ENCODE measurements at places on chromosomes 12 and 14. TPM values are rescaled to one million over a fixed set of nuclear protein-coding genes. Genes with fewer than 3 reads are reported as not detected.

- no peak for DNase-seq
These were observed 115.8 kb downstream of the DICER1 start for GRCh38 chr14:95041477-95042020.

DNA sequence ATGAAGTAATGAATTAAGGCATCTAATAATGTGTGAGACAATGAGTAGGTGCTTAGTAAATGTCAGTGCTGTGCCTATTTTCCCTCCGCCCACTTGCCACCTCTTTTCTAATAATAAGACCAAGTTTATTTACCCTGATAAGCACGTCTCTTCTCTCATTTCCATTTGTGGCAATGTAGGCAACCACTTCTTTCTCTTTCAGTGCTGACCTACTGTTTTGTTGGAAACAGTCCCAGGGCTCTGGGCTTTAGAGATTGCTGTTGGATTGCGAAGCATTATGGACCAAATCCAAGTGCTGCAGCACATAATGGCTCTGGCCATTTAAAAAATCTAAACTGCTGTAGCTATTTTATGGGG, 141.3 kb upstream of the PLEKHG7 start:
- DNase-seq = peak; percentile 88

DNA sequence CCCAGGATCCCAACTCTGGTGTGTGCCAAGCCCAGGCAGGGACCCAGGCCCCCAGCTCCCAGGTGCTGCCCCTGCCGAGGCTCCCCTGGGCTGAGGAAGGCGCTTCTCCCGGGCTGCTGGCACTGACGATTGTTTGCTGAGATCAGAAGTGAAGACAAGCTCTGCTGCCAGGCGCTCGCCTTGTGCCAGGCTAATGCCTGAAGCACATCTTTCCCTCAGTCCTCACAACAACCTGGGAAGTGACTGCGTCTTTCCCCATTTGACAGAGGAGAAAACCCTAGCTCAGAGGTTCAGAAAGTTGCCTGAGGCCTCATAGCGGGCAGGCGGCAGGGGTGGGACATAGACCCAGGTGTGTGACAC, 36.8 kb downstream of the ANKRD9 start:
- DNase-seq = no peak

RNF212B gene
- polyA plus RNA-seq = 0.40 TPM

ADAM21 gene
- polyA plus RNA-seq = not detected

KRT83 gene
- polyA plus RNA-seq = not detected

KLHDC1 gene
- 1.00 TPM for polyA plus RNA-seq

- no peak for DNase-seq
These were observed 52.8 kb downstream of the STXBP6 start for GRCh38 chr14:24996930-24997725.
